ENCODE measurements at places on chromosomes 13 and 19. TPM values are rescaled to one million over a fixed set of nuclear protein-coding genes. Genes with fewer than 3 reads are reported as not detected.

PGLYRP1 gene
- total RNA-seq: not detected

IL17D gene
- total RNA-seq: 1.5 TPM

KLK14 gene
- 0.17 TPM for total RNA-seq

ZNF155 gene
- total RNA-seq: 3.9 TPM

SIGLEC12 gene
- total RNA-seq: not detected

All from A549 treated with AZD2906 at 1 μM for 4 hours (cell line).